ENCODE measurements at places on chromosomes 12 and 14. TPM values are rescaled to one million over a fixed set of nuclear protein-coding genes. Genes with fewer than 3 reads are reported as not detected.

- no peak for DNase-seq
These were observed 78.9 kb downstream of the SNAPC1 start for GRCh38 chr14:61841145-61841544.

DNA sequence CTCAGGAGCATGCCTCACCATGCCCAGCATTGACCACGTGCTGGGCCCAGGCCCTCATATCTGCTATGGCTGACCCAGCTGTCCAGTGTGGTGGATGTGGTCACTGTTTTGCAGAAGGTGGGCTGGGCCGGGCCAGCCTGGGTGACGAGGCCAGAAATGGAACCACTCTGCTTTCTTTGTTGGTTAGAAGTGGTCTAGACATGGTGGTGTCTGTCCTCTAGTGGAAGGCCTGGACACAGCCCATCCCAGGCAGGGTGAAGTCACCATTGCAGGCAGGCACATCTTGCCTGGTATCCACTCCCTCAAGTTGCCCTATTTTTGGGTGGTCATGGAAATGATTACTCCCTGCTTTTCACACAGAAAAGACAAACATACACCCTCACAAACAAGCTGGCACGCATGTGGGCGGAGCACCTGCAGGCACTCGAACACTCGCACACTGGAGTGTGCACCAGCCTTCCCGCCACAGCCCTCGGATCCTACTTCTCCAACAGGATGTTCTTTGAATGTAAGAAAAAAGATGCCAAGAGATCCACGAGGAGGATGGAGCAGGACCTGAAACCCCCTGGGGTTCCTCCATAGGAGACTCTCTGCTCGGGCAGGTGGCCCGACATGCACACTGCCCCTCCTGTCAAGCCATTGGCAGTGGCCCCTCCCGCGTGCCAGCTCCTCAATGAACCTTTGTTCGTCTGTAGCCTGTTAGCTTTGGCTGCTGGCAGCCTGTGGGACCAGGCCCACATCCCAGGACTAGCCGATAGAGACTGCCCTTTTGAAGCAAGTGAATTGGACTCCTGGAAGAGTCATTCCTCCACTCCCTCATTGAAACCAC is 38.4 kb downstream of the MLXIP start:
- DNase-seq: no peak

GRCh38 chr14:104518659-104519350 is 60.8 kb upstream of the C14orf180 start:
- DNase-seq: no peak

GRCh38 chr12:95701275-95701674 is 89.3 kb downstream of the NTN4 start:
- DNase-seq: no peak

The ENDOU gene
- not detected for total RNA-seq

DNA sequence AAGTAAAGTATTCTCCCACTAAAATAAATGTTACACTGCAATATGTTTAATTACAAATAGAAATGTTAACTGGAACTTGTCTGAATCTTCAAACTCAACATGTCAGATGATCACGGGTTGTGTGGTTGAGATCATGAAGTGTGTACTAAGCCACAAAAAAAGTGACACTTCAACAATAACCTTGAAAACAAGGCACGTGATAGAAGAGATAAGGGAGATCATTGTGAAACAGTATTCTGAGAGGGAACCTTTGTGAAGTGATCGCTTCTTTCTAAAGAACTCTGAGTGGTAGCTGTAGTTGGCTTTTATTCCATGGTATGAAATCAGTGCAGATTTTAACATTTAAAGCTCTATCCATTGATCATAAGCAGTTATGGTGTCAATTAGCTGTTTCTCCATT is 60.0 kb downstream of the LIN52 start:
- DNase-seq: no peak

Data from MG63 (cell line).